ENCODE measurements at places on chromosomes 6 and 20.

GRCh38 chr6:107534571-107535141 lies 44.7 kb downstream of the SOBP start:
- DNase-seq = no peak

GRCh38 chr6:15358579-15359327 lies 112.9 kb downstream of the JARID2 start:
- no peak for DNase-seq

DNA sequence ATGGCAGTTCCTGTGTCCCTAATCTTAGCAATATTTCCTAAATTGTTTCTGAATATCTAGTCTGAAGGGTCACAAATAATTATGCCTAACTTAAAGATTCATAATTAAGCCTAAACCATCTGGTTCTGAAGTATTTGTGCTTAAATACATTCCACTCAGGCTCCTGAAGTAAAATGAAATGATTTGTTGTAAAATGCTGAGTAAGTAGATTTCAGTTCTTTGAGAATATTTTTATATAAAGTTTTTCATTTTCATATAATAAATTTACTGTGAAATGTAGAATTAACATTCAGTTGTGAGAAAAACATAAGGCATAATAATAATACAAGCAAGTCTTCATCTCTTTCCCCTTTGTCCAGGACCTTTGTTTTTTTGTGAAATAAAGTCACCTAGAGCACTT lies 330.6 kb upstream of the IMPG1 start:
- no peak for DNase-seq

DNA sequence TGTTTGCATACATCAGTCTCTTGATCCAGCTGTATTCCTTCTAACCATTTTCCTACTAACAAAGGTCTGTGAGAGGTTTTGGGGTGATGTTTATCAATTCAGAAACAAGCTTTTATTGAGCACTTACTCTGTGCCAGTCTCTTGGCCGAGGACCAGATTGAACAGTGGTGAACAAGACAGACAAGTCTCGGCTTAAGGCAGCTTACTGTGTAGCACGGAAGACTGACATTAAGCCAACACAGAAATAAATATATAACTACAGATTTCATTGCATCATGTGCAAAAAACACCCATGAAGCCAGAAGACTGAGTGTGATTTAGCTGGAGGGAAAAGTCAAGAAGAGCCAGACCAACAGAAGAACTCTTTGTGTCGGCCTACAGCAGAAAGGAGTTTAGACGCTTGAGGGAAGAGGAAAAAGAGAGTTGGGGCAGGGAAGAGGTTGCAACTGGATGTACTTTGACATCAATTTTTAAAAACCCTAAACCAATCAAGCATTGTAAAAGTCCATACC lies 549.6 kb upstream of the CITED2 start:
- DNase-seq = no peak

DNA sequence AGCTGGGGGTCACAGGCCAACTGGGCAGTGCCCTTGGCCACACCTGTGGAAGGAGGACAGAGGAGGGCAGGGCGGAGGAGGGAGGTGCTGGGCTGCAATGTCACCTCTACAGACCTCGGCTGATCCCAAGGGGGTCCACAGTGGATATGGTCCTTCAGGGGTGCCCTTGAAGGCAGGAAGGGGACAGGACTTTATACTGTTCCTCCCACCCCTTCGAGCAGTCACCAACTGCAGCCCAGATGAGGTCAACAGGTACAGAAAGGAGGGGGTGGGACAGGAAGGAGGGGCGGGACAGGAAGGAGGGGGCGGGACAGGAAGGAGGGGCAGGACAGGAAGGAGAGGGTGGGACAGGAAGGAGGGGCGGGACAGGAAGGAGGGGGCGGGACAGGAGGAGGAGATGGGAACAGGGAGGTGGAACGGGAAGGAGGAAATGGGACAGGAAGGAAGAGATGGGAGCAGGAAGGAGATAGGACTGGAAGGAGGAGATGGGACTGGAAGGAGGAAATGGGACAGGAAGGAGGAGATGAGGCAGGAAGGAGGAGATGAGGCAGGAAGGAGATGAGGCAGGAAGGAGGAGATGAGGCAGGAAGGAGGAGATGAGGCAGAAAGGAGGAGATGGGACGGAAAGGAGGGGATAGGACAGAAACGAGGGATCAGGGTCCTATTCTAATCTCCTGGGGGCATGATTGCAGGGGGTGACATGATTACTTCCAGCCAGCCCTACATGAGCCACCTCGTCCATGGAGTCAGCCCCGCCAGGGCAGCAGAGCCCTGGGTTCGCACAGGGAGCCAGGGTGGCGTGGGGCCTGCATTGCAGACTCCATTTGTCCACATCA lies 19.4 kb upstream of the MRGBP start:
- DNase-seq = no peak

- DNase-seq = peak; percentile 33
Observed at GRCh38 chr6:159826968-159827647, 27.0 kb downstream of the PNLDC1 start.

DNA sequence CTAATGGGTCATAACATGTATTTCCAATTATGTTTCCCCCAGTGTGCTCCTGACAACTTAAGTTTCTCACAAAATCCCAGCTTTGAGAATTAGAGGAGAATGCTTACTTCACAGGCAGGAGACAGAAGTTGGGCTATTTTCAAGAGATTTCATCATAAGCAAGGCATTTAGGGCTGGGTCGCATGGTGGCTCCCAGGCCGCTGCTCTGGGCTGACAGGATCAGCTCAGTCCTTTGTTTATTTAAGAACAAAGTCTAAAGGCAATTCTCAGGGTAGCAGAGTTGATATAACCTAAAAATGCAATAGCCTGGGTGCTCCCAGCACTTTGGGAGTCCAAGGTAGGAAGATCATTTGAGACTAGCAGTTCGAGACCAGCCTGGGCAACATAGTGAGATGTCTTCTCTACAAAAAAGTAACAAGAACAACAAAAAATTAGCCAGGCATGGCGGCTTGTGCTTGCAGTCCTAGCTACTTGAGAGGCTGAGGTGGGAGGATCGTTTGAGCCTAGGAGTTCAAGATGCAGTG lies 10.9 kb downstream of the FOXQ1 start:
- DNase-seq = no peak

DNA sequence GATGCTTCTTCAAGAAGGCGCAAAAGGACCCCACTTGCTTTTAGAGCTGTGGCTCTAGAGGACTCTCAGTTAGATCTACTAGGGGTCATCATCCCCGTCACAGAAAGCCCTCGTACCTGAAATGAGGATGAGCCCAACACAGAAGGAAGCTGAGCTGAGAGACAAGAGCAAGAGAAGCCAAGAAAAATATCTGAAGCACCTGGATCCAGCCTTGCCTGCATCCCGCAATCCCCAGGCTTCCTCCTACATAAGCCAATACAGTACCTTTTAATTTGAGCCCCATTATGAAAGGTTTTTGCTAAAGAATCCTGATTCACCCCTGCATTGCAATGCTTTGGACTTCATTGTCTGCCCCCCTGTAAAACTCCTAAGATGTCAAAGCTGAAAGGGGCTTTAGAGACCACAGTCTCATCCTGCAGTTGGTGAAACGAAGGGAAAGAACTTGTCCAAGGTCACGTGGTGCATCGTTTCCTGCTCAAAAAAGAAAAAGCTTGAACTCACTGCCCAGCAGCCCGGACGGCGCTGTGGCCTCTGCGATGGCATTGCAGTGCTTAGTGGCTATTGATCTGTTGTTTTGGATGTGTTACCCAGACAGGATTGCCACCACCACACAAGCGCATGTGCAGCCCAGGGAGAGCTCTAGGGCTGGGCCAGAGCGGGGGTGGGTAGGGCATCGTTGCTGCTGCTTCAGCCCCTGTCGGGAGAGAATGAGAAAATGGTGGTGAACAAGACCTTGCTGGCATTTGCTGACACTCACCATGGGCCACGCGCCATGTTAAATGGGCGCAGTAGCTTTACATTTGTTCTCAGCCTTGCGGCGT lies 28.4 kb downstream of the AAR2 start:
- no peak for DNase-seq

DNA sequence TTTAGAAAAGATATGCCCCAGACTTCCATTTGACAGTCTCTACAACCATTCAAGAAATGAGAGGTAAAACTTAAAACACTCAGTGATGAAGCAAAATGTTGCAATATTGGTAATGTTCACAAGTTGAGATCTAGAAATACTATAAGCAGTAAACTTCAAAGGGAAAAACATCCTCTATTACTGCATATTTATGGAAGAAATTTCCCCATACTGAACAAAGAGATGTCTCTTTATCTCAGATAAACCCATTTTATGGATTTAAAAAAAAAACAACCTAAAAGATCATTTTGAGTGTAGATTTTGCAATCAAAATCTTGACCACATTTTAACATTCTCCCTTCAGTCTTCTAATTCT lies 177.8 kb upstream of the TAB2 start:
- DNase-seq = no peak

- no peak for DNase-seq
Observed at GRCh38 chr20:32501709-32502108, 83.4 kb downstream of the NOL4L start.

- DNase-seq = no peak
Observed at GRCh38 chr6:53517021-53517420, 27.9 kb downstream of the GCLC start.

DNA sequence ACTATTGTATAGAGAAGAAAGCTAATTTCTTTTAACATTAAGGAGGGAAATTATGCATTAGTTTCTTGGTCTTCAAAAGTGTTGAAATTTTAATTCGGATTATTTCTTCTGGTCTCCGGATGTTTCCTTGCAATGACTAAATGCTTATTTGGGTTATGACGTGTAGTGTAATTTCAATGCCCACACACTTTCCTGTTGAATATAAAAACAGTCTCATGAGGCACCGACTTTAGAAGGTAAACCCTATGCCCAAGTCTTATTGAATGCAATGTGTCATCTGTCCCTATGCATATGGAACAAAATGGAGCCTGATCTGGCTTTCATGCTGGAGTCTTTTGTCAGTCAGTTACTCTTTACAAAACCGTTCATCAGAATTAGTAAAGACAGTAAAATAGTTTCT lies 17.7 kb downstream of the GJA1 start:
- no peak for DNase-seq

Data from NCI-H1092 (cell line).